Inflammatory macrophage treated with lipopolysaccharide for 4 hours (primary cell): ENCODE measurements at places on chromosomes 4 and X.

DNA sequence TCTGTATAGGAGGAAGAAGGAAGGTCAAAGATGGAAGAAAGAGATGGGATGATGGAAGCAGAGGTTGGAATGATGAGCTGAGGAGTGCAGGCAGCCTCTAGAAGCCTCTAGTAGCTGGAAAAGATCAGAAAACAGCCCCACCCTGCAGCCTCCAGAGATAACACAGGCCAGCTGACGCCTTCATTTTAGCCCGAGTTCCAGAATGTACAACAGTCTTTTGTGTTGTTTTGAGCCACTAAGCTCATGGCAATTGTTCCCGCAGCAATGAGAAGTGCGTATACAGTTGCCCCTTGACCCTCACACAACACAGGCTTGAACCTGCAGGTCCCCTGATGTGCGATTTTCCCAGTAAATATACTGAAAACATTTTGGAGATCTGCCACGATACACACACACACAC, 72.0 kb downstream of the WFS1 start:
- DNase-seq = no peak

GRCh38 chr4:174183259-174183658, 100.2 kb downstream of the FBXO8 start:
- no peak for DNase-seq

- no peak for DNase-seq
Measured at GRCh38 chr4:128858879-128859671, 49.6 kb downstream of the JADE1 start.

DNA sequence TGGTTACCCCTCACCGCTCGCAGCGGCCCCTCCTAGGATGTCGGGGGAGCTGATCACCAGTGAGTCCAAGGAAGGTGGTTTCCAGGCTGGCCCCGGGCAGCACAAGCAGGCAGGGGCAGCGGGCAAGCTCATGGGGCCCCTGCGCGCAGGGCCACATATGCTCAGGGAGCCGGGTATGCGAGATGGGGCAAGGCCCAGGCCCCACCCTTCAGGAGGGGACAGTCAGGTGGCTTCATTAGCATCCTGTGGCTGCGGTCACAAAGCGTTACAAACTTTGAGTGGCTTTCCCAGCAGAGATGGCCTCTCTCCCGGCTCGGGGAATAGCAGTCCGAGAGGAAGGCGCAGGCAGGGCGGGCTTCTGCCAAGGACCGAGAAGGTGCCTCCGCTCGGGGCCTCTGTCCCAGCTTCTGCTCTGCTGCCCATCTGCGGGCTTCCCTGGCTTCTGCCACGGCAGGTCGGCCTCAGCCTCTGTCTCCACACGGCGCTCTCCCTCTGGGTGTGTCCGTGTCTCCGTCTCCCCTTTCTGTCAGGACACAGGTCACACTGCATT, 13.5 kb downstream of the ABCD1 start:
- no peak for DNase-seq

DNA sequence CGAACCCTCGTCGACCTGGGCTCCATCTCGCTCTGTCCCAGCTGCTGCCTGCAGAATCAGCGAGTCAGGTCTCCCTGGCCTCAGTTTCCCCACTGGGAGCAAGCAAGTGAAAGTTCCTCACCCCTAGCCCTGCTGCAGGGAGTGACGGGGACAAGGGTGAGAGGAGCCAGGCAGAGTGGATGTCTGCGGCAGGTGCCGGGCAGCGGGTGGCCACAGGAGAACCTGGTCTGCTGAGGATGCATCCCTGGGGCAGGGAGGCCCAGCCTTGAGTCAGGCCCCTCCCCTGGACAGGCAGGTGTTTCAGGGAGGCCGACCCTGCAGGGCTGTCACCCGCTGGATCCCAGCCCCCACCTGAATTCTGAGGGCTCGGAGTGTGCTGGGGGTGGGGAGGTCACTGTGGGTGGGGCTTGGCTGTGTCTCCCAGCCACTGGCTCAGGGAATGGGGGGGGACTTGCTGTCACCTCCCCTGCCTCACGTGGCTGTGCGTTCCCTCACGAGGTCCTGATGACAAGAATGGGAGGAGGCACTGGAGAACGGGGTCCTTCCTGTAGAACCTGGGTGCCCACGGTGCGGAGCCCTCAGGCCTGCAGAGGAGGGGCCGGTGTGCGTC, 33.2 kb downstream of the LRPAP1 start:
- DNase-seq = no peak

GRCh38 chr4:143186212-143186611, 1.5 kb downstream of the USP38 start:
- DNase-seq = peak; percentile 64

- peak; percentile 1 for DNase-seq
Measured at GRCh38 chrX:87409113-87409841, 108.3 kb upstream of the KLHL4 start.

DNA sequence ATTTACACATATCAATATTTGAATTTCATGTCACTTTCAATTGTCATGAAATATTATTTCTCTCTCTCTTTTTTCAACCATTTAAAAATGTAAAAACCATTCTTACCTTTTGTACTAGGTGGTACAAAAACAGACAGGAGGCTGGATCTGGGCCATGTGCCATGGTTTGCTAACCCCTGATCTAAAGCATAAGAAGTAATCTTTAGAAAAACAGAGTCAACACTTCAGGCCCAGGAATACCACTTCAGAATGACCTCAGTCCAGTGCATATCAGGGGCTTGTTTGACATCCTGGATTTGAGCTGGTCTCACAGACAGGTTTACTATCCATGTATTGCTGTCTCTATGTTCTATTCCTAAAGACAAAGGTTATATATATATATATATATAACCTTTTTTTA, 102.5 kb downstream of the DCHS2 start:
- no peak for DNase-seq

DNA sequence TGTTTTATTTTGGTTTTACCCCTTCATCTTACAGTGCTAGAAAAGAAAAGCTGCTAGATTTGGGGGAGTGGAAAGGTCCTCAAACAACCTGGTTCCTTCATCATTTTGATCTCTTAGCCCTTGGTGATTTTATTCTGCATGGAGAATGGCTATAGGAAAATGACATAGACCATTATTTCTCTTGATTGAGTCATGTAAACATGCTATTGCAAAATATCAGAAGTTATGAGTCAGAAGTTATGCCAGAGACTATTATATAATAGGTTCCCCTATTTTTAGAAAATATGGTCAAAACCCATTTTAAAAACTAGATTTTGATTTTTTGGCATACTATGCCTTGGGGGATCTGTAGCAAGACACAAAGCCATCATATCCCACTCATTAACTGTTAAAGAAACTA, 83.7 kb upstream of the FAM9C start:
- peak; percentile 68 for DNase-seq

GRCh38 chrX:38968344-38969216, 167.3 kb downstream of the MID1IP1 start:
- peak; percentile 51 for DNase-seq

GRCh38 chrX:44889824-44890223, 16.8 kb downstream of the KDM6A start:
- peak; percentile 43 for DNase-seq

DNA sequence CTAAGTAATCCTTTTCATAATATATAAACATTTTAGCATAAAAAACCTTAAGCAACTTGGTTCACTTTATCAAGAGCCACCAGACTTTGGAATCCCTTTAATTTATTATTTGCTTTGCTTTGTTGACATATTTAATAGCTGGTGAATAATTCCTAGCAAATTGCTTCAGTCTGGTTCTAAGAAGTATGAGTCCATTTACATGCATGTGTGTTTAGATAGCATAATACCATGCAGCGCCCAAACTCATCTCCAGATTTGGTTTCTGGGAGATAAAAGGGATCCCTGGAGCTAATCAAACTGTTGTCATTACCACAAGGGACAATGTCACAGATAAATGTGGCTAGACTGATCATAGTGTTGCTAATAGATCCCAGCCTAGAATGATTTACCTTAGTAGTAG, 111.8 kb downstream of the TMEM144 start:
- DNase-seq = no peak

- DNase-seq = peak; percentile 1
Measured at GRCh38 chrX:110442635-110443034, 84.0 kb downstream of the RTL9 start.

DNA sequence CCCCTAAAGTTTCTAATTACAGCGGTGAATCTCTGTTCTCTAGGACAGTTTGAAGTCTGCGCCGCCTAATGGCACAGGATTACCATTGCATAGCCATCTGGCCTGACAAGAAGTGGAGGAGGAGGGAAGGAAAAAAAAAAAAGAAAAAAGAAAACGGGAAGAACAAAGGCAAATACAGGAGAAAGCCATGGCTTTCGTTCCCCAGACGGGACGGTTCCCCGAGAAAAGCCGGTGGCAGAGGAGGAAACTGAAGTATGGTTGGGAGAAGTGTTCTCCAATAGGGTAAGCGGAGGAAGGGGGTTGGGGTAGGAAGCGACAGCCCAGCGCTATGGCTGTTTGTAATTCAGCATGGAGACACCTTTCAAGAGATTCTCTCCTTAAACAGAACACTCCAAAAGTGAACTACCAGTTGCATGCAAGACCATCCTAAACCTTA, 80.8 kb downstream of the HMGN5 start:
- peak; percentile 49 for DNase-seq

DNA sequence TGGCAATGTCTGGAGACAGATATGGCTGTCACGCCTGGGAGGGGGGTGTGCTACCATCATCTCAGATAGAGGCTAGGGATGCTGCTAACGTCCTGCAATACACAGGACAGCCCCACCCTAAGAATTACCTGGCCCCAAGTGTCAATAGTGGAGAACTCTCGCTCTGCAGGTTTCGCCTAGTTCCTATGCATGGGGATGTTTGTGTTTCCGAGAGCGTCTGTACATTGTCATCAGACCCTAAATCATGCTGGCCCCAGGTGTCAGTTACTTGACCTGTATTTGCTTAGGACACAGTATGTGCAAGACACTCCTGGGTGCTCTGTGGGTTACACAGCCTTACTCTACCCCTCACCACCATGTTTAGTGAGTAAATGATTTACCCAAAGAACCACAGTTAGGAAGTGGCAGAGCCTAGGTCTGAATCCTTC, 90.8 kb downstream of the AFF1 start:
- DNase-seq = no peak
